A549 treated with ZK216348 at 1 μM for 4 hours (cell line): ENCODE measurements at places on chromosomes 16 and 17. TPM values are rescaled to one million over a fixed set of nuclear protein-coding genes. Genes with fewer than 3 reads are reported as not detected.

Gene TNS4
- 170 to 273 TPM (median 226 TPM) in 5 replicates for total RNA-seq

Gene GPR179
- 0.01 to 0.05 TPM (median 0.04 TPM) in 3 of 5 replicates, not detected in the others for total RNA-seq

Gene KRT14
- total RNA-seq, result 0.08 to 0.15 TPM (median 0.14 TPM) in 3 of 5 replicates, not detected in the others

Gene CMTM2
- total RNA-seq, result not detected in 5 replicates

Gene SLC6A2
- 0.14 TPM in 1 of 5 replicates, not detected in the others for total RNA-seq

Gene PROCA1
- total RNA-seq, result 1.1 to 1.8 TPM (median 1.4 TPM) in 5 replicates

Gene ZACN
- total RNA-seq, result 0.18 to 0.84 TPM (median 0.26 TPM) in 5 replicates
